ENCODE measurements at places on chromosomes 7 and 10.

- DNase-seq = no peak
Observed at GRCh38 chr10:122490268-122490667, 28.9 kb downstream of the HTRA1 start.

DNA sequence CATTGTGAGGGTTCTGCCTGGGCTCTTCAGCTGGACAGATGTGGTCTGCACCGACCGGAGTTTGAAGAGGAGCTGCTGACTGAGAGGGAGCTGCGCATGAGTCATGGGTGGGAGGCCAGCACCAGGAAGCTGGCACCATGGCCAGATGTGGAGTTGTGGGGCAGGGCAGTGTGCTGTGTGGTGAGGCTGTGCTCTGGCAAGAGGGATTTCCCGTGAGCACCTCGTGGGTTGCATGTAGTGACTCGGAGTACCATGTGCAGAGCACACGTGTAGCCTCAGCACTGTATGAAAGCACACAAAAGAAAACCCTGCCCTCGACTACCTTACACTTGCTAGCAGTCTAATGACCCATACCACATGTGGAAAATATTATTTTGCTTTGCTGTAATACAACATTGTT lies 103.4 kb downstream of the WNT2 start:
- DNase-seq = no peak

DNA sequence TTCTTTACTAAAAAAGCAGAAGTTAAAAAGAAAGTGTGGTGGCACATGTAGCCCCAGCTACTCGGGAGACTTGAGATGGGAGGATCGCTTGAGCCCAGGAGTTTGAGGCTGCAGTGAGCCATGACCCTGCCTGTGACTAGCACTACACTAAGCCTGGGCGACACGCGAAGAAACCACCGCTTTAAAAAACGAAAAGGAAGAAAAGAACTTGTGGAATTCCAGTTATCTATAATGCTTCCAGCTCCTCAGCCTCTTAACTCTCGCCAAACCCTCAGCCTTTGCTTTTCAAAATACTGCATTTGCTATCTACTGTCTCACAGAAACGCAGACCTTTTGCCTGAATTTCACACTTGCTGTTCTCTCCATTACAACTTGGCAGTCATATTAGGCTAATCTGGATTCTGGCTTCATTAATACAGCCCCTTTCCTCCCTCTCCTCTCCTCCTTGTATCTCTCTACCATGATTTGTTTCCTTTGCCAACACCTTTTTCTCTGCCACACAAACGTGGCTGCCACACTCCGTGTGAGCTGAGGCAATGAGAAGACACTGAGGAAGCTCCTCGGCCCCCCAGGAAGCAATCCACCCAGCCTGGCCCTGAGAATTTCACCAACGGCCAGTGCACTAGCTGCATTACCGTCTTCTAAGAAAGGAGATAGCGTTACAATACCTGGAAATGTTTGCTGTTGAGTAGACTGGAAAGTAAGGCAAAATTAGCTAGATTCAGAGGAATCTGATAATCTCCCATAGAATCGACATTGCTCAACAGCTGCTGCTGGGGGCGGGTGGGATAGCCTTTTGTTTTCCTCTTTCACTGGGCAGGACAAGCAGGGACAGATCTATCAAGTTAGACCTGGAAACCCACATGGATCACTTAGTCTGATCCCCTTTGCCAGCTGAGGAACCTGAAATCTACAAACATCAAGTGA lies 37.2 kb downstream of the CALML5 start:
- no peak for DNase-seq

GRCh38 chr7:45384499-45384898 lies 189.7 kb upstream of the ADCY1 start:
- DNase-seq = no peak

- no peak for DNase-seq
Observed at GRCh38 chr10:13047529-13048206, 46.2 kb upstream of the CCDC3 start.
